ENCODE measurements at places on chromosomes 6 and 20.

GRCh38 chr6:89975991-89976693 is 81.9 kb downstream of the GJA10 start:
- no peak for DNase-seq

GRCh38 chr20:645318-646106 is 7.5 kb downstream of the SRXN1 start:
- DNase-seq, result peak; percentile 40

GRCh38 chr20:22946596-22946995 is 88.5 kb upstream of the SSTR4 start:
- no peak for DNase-seq

GRCh38 chr6:112936504-112936903 is 589.4 kb downstream of the RFPL4B start:
- DNase-seq, result no peak

DNA sequence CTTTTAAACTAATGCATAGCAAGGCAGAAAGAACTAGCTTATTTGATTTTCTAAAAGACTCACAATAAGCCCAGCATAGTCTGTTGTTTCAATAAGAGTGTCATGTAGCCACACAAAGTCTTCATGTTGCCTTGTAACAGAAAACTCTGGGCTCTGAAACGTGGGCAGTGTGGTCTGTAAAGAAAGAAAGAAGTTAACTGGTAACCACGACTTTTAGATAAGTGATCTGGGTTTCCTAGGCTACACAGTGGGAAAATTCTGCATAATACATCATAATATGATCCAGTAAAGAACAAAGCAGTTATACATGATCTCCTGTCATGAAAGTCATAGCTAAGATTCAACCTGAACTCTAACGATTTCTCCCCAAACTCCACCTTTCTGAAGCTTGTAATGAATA is 13.3 kb downstream of the SNX5 start:
- DNase-seq, result no peak

All from activated CD4-positive, alpha-beta T cell treated with anti-CD3 and anti-CD28 coated beads for 4 hours (primary cell).